Thoracic aorta (tissue), 2 donors: ENCODE measurements at places on chromosomes 5 and 9.
A peak's percentile ranks its signal among the peaks of the same experiment; 100 is the strongest.

GRCh38 chr5:87339986-87340385, 72.3 kb downstream of the RASA1 start:
- peaks cover 6% of the 10 kb centered on the region for H3K4me1 ChIP-seq
- H3K27me3 ChIP-seq: no peaks in the 10 kb centered on the region
- no peaks in the 10 kb centered on the region for H3K36me3 ChIP-seq
- H3K27ac ChIP-seq: no peak overlapping the region
- H3K4me3 ChIP-seq: no peak overlapping the region

DNA sequence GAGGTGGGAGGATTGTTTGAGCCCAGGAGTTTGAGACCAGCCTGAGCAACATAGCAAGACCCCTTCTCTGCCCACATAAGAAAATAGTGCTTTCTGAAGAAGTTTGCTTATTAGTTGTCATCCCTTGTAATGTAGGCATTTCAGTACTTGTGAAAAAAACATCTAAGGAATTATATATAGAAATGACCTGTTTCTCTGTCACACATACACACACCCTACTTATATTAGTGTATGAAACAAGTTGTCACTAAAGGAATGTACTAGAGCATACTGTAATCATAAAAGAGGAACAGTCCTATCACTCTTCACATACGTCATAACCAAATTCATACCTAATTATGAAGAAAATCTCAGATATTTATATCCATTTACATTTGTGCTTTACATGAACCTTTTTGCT, 122.0 kb downstream of the NIPBL start:
- no peak overlapping the region for H3K4me3 ChIP-seq
- H3K36me3 ChIP-seq: peaks cover 6% of the 10 kb centered on the region
- no peaks in the 10 kb centered on the region for H3K27me3 ChIP-seq
- H3K27ac ChIP-seq: no peak overlapping the region
- H3K4me1 ChIP-seq: no peaks in the 10 kb centered on the region
- DNase-seq: no peak

- DNase-seq: no peak
- no peaks in the 10 kb centered on the region for H3K27me3 ChIP-seq
- H3K4me1 ChIP-seq: no peaks in the 10 kb centered on the region
- no peaks in the 10 kb centered on the region for H3K36me3 ChIP-seq
Observed at GRCh38 chr5:168724227-168724626, 145.1 kb upstream of the PANK3 start.

GRCh38 chr5:120463991-120464626, at the start of gene PRR16:
Gene PRR16, plus strand, starts transcription at chr5:120464300.
- DNase-seq: no peak
- H3K27ac ChIP-seq: peak within 1 kb of the TSS; percentile 85
- H3K36me3 ChIP-seq: no peaks in the 10 kb centered on the region
- H3K4me1 ChIP-seq: peaks cover 29% of the 10 kb centered on the region

- H3K36me3 ChIP-seq: peaks cover 11% of the 10 kb centered on the region
- no peaks in the 10 kb centered on the region for H3K27me3 ChIP-seq
- DNase-seq: no peak
- no peak overlapping the region for H3K4me3 ChIP-seq
Observed at GRCh38 chr5:87389296-87390034, 23.3 kb downstream of the CCNH start.

- no peaks in the 10 kb centered on the region for H3K27me3 ChIP-seq
- H3K36me3 ChIP-seq: no peaks in the 10 kb centered on the region
- no peak overlapping the region for H3K4me3 ChIP-seq
- no peak for DNase-seq
- H3K4me1 ChIP-seq: peaks cover 34% of the 10 kb centered on the region
- no peak overlapping the region for H3K27ac ChIP-seq
Observed at GRCh38 chr5:167819406-167819805, 472.0 kb upstream of the WWC1 start.
